Stimulated activated CD4-positive, alpha-beta T cell treated with anti-CD3 and anti-CD28 coated beads, Interleukin-12 subunit alpha, Interleukin-12 subunit beta, amount 100 ng/mL, for 4 hours (primary cell): ENCODE measurements at places on chromosomes 7 and 10.

- DNase-seq = no peak
Observed at GRCh38 chr7:14233076-14233867, 243.8 kb upstream of the ETV1 start.

- no peak for DNase-seq
Observed at GRCh38 chr10:36516281-36516680, 609.1 kb upstream of the ANKRD30A start.

DNA sequence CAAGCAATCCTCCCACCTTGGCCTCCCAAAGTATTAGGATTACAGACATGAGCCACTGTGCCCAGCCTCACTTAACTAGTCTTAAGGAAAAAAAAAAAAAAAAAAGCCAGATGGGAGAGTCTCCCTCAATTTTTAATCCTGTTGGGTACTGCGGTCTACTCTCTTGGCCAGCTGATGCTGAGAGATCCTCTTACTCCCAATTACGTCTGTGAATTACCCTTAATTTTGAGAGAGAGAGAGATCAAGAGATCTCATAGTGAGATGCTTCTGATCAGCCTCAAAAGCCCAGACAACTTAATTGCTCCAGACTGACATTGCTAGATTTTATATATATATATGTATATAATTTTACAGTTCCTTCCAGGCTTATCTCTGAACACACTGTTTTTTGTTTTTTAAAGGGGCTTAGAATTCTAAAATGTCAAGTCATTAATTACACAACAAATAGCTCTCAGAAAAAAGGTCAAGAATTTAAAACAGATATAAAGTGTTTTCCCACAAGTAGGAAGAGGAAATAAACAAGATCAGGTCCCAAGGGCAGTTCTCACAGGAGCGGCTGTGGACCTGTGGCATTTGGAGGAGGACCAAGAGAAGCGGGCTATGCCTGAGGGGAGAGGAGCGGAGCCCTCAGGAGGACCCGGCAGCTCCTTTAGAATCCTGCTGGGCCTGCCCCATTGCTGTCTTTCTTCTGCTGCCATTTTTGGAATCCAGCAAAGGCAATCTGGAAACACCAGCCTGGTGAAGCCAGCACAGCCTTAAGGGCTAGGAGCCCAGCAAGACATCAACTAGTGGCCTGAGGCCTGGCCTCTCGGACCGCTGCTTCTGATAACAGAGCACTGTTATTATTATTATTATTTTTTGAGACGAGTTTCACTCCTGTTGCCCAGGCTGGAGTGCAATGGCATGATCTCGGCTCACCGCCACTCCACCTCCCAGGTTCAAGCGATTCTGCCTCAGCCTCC, 30.1 kb downstream of the DENND2A start:
- no peak for DNase-seq

DNA sequence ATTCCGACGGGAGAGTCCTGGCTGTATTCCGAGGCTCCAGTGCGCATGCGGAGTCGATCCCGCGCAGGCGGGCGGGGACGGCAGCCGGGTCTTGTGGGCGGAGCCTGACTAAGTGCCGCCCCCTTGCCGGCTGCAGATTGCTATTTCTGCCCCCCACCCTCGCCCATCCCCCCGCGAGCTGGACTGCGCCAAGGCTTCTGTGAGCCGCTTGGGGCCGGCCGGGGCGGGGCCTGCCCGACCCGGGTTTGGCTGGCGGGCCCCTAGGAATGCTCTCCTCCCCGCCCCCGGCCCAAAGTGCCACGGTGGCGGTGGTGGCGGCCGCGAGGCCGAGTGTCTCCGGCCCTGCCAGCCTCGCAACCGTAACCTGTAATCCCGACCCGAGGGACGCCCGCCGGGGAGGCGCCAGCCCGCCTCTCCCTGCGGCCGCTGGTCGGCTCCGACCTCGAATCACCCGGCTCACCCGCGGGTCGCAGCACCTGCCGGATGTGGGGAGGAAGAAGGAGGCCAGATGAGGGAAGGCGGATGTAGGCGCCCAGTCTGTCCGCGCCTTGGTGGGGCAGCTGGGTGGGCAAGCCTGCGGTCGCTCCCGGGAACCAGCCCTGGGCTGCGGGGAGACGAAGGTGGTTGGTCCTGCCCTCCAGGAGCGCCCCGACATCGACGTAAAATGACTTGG, 702 bp upstream of the KAZALD1 start:
- peak; percentile 92 for DNase-seq

- DNase-seq = no peak
Observed at GRCh38 chr10:78777466-78777865, 291.3 kb upstream of the ZMIZ1 start.

DNA sequence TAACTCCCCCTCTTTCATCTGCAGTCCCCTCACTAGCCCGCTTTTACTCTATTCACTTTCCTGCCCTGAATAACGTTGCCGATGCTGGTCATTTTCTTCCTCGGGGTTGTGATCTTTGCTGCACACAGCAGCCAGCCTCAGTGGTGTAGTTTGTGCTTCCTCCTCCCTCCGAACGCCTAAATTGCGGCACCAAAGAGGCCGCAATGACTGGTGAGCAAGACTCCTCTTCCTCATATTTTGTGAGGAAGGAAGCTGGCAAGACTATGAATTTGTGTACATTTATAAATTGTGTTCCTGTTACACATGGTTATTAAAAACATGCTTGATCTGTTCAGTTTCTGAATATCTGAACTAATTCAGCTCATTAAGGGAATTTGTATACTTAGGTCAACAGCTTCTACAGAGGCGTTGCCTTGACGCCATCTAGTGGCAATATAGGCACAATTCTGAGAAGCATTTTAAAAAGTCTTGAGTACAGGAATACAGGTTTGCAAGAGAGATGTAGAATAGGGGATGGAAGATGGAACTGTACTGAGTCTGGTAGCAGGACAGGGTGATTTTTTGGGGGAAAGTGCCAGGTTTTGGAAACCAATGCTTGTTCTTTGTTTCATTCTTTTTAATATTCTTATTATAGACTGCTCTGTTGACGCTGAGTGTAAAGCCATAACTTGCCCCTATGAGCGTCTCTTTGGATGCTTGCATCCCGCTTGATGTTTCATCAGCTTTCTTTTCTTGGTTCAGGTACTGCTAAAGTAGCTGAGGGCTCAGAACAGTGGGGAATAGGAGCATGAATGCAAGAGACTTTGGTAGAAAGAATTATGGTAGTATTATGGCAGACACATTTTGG, 4.1 kb upstream of the TAS2R5 start:
- peak; percentile 1 for DNase-seq

- DNase-seq = no peak
Observed at GRCh38 chr7:142533920-142534319, 215.4 kb upstream of the PRSS1 start.

- DNase-seq = no peak
Observed at GRCh38 chr10:27470885-27471284, 33.2 kb upstream of the RAB18 start.

GRCh38 chr10:85619832-85620231, 746.8 kb downstream of the GRID1 start:
- no peak for DNase-seq
